ENCODE measurements at places on chromosomes 1 and 21.

GRCh38 chr1:15702722-15703550 lies 18.8 kb downstream of the PLEKHM2 start:
- DNase-seq, result no peak

GRCh38 chr1:247906504-247907047 lies 11.2 kb downstream of the OR2W3 start:
- DNase-seq, result peak; percentile 91

GRCh38 chr1:113416496-113416895 lies 26.2 kb downstream of the MAGI3 start:
- no peak for DNase-seq

DNA sequence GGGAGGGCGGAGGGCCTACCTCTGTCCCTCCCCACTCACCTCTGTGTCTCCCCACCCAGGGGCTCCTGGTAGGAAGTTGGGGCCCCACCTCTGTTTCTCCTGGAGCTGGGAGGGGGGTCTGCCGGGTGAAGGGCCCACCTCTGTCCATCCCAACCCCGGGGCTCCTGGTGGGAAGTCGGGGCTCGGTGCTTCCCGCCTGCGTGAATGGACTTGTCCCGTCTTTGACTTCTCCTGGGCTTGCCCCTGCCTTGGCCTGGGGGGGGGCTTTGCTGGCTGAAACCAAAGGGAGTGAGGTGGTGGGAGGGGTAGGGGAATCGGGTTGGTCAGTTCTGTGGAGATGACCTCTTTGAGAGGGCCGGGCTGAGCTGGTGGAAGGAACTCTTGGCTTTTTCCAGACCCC lies 5.8 kb downstream of the AGRN start:
- no peak for DNase-seq

GRCh38 chr1:51072043-51072439 lies 30.0 kb upstream of the C1orf185 start:
- DNase-seq, result no peak

DNA sequence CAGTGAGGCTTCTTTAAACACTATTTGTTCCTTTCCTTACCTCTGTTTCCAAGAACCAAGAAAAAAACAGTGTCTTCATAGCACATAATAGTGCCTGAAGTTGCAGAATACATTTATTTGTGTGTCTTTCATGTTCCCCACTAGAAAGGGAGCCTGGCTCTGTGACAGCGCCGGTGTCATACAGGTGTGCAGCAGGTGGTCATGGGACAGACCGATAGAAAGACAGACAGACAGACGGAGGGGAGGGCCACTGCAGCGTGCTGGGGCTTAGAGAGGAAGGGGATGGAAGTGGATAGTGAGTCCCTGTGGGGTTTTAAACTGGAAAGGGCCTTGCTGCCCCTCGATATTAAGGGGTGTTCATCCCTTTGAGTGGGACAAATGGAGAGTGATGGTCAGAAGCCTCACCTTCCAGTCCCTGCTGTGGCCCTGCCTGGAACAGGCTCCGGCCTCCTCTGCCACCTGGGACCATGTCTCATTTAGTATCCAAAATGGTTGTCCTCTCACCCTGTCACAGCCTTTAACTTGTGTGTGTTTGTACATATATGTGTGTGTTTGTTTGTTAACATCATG lies 152.9 kb downstream of the PGBD5 start:
- DNase-seq, result no peak

GRCh38 chr1:232274999-232275710 lies 354.8 kb downstream of the SIPA1L2 start:
- DNase-seq, result no peak

- no peak for DNase-seq
Observed at GRCh38 chr21:39542736-39543135, 70.0 kb upstream of the B3GALT5 start.

- no peak for DNase-seq
Observed at GRCh38 chr21:38439957-38440356, 58.3 kb downstream of the ERG start.

- DNase-seq, result no peak
Observed at GRCh38 chr1:42429603-42430002, 26.2 kb downstream of the ZMYND12 start.

DNA sequence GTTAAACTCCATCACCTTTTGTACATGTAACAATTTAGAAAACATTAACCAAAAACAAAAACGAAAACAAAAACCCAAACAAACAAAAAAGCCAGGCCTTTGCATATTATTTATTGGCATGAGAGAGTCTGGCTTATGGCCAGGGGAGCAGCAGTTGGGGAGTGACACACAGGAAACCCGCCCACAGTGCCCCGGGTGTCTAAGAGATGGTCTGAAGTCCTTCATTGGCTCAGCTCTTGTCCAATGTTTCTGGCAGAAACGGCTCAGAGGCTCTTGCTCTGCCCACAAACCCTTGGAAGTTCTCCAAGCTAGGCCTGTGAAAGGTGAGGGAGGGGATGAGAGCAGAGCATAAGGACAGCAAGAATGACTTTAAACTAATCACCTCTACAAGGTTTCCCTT lies 131.5 kb downstream of the CNIH3 start:
- no peak for DNase-seq

DNA sequence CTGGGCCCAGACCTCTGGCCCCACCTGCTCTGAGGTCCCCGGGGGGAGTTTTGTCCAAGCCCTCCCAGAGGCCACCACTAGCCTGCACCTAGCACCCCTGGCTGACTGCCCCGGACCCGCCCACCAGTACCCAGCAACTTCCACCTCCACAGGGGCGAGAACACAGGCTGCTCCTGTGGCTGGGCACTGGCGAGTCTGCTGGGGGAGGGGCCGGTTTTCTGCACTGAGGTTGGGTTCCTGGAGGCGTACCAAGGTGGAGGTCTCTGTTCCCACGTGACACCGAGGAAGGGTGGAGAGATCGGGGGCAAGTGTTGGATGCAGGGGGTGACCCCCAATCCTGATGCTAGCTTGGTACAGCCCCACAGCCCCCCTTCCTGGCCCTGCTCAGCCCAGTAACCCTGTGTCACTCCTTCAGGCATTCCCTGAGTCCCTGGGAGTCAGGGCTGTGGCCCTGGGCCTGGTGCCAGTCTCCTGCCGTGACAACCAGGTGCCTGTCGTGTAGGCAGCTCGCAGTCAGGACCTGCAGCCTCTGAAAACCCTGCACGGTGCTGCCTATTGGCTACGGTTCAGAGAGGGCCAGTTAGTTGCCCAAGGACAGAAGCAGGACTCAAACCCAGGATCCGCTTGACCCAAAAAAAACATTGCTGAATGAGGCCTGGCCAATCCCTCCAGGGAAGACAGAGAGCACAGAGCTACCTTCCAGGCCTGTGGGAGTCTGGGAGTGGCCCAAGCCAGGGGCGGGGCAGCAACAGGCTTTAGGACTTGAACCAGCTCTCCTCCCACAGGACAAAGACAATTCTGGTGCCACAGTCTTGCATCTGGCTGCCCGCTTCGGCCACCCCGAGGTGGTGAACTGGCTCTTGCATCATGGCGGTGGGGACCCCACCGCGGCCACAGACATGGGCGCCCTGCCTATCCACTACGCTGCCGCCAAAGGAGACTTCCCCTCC lies 3.1 kb downstream of the ESPN start:
- peak; percentile 37 for DNase-seq

- no peak for DNase-seq
Observed at GRCh38 chr1:7526196-7526866, 244.8 kb upstream of the VAMP3 start.

All from SW480 (cell line).